T follicular helper cell (primary cell): ENCODE measurements at places on chromosomes 2 and 18.

DNA sequence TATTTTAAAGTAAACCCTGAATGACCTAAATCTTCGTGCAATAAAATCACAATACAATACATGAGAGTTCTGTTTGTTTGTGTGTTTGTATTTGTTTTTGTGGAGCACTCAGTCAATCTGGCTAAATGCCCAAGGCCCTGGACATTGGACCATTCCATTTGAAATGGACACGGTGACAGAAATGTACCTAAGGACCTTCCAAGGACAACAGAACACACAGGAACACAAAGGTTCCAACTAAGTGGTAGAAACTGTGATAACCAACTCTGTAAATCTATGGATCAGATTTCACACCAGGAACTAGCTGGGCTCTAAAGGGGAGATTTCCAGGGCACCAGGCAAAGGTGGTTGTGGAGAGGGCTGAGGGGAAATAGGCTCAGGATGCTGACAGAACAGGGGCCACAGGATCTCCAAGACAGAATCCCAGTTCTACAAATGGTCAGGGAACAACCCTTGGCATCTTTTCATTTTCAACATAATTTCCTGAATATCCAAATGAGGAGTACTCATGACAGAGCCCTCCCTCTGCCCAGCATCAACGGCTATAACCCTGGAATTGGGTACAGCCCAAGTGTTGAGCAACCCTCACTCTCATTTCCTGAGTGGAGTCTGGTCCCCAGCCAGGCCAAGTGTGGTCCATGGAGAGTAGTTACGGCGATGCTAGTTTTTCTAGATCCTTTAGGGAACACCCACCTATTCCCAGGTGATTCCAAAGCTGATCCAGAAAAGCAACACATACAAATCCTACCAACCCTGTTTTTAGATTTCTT is 78.4 kb downstream of the NCKAP5 start:
- DNase-seq: no peak

- no peak for DNase-seq
Measured at GRCh38 chr2:31269087-31269486, 35.1 kb downstream of the EHD3 start.

GRCh38 chr2:111167076-111167862 is 46.6 kb downstream of the BCL2L11 start:
- DNase-seq: no peak

DNA sequence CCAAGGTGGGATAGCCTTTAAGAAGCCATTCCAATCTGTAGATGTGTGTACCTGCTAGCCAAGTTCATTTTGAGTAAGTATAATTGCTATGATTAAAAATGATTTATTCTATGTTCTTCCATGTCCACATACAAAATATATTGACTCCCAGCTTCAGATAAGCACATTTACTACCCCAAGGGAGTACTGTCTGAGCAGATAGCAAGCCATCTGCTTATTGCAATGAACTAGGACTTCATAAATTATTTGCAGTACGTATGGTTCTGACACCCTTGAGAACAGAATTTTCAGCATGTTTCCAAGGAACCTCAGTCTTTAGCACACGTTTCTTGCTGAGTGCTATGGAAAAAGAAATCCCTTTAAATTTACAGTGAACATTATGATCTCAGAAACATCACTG is 28.2 kb downstream of the ABCG5 start:
- DNase-seq: no peak
